ENCODE measurements at places on chromosomes 12 and 14. TPM values are rescaled to one million over a fixed set of nuclear protein-coding genes. Genes with fewer than 3 reads are reported as not detected.

The TEX52 gene
- not detected for total RNA-seq

The KRT6B gene
- not detected for total RNA-seq

DNA sequence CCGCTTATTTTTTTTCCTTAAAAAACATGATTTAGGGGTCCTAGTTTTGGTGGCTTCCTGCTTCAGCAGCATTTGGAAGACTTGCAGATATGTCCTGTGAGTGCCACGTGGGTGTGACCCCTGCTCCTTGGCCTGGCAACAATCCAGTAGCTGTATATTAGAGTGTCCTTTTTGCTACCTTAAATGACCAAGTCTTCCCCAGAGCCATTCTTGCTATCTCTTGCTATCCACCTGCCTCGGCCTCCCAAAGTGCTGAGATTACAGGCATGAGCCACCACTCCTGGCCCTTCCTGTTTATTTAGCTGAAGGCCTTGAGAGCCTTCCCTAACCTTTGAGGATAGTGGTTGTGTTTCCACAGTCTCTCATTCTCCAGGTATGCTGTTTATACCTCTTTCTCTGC lies 17.0 kb downstream of the TPCN1 start:
- DNase-seq: no peak

- no peak for DNase-seq
Observed at GRCh38 chr12:69910694-69911093, 85.7 kb downstream of the MYRFL start.

The ARG2 gene
- 6.3 TPM for total RNA-seq

DNA sequence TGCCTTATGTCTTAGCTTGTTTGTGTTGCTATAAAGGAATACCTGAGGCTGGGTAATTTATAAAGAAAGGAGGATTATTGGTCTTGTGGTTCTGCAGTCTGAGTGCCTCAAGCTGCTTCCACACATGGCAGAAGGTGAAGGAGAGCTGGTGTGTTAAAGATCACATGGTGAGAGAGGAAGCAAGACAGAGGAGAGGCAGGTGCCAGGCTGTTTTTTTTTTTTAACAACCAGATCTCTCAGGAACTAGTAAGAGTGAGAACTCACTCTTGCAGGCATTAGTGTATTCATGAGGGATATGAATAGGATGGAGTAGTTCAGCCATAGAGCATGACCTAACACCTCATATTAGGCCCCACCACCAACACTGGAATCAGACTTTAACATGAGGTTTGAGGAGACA lies 123.4 kb downstream of the CMAS start:
- no peak for DNase-seq

The EXOC5 gene
- total RNA-seq: 58.6 TPM

The PIK3C2G gene
- not detected for total RNA-seq

The ADAM21 gene
- total RNA-seq: 0.97 TPM

DNA sequence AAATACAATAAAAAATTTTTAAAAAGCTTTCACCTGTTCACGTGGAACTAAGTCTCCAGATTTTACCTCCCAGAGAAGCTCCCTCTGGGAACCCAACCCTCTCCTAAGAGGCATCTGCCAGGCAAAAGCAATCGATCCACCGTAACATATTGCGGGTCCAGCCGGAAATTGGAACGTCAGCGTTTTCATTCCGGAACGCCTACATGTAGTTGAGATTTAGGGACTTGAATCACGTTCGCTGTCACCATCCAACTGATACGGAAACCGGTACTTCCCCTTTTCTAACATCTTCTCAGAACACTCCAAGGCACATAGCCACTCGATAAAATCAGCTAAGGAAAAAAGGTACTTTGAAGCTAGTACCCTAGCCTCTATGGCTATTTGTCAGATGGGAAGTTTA lies 70.3 kb downstream of the COX16 start:
- DNase-seq: no peak

The NFATC4 gene
- 96.9 TPM for total RNA-seq

DNA sequence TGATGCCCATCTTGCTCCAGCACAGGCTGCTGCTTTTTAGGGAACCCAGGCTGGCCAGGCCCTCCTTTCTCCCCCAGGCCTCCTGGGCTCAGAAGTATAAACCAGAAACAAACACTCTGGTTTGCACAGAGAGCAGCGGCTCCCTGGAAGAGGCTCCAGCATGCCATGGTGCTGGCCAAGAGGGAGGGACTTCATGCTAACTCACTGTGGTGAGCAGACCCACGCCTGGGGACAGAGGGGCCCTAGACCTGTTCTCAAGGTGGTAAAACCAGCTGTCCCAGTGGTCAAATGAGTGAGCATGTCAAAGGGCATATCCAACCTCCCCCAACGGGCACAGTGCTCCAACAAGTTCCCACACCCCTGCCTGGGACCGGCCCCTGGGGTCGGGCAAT lies 15.5 kb downstream of the BCL11B start:
- DNase-seq: no peak

DNA sequence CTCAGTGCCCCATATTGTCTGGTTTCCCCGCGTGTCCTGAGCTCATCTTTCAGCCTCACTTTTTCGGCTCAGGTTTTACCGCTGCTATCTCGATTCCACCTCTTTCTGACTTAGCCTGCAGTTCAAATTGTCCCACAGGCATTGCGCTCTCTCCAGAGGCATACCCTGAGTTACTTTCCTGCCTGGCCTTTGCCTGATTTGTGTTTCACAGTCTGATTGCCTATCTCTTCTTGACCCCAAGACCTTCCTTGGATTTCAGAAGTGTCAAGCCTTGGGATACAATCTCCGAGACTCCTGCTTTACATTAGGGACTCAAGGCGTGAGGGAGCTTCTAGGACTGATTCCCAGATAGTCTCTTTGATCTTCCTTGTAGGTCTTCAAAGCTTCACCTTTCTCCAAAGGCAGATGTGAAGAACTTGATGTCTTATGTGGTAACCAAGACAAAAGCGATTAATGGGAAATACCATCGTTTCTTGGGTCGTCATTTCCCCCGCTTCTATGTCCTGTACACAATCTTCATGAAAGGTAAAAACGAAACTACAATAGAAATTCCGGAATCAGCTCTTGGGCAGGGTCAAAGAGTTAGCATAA lies 629 bp downstream of the LETMD1 start:
- DNase-seq: peak; percentile 38

The KLHL33 gene
- total RNA-seq: not detected

The PLXNC1 gene
- total RNA-seq: 2.1 TPM

DNA sequence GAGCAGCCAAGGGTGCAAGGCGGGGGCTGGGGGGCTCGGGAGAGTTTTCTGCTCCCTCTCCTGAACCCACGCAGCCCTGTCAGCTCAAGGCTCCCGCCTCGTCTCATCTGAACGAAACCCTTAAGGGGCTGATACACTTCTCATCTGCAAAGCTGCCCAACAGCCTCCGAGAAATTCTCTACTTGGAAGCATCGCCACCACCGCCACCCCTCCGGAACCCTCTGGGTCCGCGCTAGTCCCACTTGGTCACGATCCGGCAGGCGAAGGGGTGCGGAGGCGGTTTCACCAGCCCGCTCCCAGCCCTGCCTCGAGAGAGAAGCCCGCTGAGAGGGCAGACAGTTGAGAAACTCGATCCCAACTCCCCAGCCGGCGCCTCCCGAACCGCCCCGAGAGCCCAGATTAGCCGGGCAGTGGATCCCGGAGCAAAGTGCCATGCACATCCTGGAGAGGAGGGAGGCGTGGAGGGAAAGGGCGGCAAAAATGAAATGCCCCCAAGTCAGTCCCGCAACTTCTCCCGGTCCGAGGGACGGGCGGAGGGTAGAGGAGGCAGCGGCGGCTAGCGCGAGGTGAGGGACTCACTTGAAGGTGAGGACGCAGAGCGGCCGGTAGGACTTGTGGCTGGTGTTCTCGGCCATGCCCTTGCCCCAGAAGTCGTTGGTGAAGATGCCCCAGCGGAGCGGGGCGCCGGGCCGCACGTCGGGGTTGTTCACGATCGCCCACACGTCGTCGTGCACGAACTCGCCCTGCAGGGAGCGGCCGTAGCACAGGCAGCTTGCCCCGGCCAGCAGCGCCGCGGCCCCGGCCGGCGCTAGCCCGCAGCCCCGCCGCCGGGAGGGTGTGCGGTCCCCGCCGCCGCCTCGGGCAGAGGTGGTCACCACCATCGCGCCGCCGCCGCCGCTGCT lies 620 bp downstream of the TMTC1 start:
- peak; percentile 81 for DNase-seq

DNA sequence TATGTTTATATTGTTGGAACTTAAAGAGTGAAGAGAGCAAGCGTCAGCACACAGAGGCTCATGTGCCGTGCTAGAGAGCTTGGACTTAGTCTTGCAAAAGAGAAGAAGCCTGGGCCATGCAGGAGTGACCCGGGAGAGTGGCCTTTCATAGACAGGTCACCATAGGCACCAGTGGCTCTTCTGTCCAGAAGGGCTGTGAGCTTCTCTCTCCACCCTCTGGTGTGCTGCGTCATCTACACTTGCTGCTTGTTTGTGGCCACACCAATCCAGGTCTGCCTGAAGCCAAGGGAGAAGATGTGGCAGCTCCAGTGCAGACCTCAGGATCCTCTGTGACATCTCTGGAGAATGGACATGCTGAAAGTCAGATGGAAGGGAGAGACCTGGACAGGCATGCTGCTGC lies 74.4 kb downstream of the NTF3 start:
- DNase-seq: no peak

DNA sequence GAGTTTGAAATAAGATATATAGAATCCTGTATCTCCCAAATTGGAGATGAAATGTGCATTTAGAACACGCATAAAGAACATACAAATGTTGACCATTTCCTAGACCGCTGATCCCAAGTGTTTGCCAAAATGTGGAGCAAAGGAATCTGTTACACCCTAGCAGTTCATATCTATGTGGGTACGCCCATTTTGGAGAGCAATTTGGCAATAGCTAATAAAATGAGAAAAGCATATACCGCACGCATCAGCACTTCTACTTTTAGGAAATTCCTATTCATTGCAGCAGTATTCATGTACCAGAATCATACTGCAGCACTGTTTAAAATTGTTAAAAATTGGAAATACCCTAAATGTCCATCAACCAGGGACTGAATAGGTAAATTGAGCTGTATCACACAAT lies 937.8 kb downstream of the BCL11B start:
- DNase-seq: no peak

GRCh38 chr12:67937822-67938221 lies 51.4 kb upstream of the IFNG-AS1 start:
- DNase-seq: no peak

DNA sequence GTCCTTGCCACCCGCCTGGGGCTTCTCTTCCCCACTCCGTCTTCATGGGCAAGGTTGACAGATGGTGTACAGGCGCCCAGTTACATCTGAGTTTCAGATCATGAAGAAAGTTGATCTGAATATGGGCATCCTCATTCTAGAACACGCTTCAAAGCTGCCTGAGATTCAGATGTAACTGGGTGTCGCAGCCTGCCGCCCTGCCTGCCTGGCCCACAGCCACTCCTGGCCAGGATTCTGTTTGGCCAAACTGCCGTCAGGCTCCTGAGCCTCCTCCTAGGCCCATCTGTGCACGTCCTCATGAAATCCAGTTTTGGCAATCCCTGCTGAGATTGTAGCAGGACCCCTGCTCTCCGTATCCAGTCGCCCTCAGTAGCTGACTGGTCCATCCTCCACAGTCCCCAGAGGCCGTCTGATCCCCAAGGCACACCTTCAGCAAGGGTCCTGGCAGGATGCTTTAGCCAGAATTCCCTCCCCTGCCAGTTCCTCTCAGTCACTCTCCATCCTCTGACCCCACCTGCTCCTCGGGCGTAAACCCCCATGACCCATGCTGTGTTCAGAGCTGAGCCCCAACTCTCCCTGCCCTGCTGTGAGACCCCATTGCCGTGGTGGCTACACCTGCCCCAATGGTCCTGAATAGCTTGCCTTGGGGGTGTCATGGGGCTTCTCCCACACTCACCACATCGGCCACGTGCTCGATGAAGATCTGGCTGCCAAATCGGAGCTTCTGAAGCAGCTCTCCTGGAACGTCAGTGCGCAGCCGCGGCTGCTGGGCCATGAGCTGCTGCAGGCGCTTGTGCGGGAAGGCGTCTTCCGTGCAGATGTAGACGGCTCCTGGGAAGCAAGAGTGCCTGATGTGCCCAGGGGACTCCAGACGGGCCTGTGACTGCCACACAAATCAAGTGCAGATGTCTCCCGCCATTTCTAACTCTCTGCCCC lies 12.5 kb downstream of the XRCC3 start:
- no peak for DNase-seq

GRCh38 chr14:34404416-34404815 lies 57.6 kb downstream of the SPTSSA start:
- DNase-seq: no peak

- peak; percentile 13 for DNase-seq
Observed at GRCh38 chr12:25352083-25352918, 101.6 kb upstream of the KRAS start.

- DNase-seq: peak; percentile 93
Observed at GRCh38 chr12:115149685-115150378, 465.9 kb upstream of the TBX3 start.

The IL26 gene
- total RNA-seq: not detected

The FAM186B gene
- total RNA-seq: 1.4 TPM

The EPYC gene
- total RNA-seq: not detected

- DNase-seq: no peak
Observed at GRCh38 chr12:43004908-43005307, 415.4 kb upstream of the PRICKLE1 start.

DNA sequence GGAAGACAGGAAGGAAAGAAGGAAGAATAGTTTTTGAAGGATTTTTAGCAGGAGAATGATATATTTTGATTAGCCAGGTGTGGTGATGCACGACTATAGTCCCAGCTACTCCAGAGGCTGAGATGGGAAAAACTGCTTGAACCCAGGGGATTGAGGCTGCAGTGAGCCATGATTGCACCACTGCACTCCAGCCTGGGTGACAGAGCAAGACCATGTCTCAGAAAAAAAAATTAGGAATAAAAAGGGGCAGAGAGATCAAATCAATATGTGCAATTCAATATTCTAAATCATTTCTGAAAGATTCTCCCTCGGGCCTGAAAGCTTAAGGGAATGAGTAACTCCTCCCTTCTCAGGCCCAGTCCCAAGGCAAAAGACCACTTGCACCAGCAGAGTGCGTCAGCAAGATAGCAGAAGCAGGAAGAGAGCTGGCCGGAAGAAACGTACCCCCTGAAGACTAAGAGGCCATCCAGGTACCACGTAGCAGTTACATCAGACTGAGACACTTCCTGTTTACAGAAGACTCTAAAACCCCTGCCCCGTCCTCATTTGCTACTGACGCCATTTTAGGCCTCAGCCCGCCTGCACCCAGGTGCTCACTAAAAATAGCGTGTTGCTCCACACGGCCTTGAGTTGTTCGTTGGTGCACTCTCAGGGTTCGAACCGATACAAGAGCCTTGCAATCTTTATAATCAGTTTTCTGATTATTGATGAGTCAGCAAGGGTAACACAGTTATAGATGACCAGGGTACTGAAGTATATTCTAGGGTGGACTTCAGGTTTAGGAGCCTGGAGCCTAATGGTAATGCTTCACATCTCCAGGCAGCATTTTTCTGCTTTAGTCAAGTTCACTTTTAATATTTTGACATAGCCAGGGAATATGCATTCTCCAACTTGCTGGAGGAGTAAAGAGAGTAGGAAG lies 57.7 kb upstream of the CSRP2 start:
- no peak for DNase-seq

GRCh38 chr14:64675312-64675711 lies 28.9 kb upstream of the PLEKHG3 start:
- DNase-seq: no peak

DNA sequence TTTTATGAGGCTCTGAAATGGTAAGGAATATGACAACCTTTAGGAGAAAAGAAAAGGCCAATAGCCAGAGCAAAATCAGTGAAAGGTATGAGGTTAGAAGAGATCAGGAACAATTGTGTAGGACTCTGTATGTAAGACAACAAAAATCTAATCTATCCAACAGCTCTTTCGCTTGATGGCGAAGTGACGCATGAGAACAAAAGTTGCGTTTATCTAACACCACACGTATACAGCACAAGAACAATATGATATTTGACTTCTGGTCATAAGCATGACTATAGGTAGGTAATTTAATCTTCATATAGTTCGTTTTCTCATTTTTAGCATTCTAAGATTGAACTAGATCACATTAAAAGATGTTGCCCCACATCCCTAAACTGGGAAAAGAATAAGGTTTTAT lies 1.5 kb downstream of the CLECL1 start:
- DNase-seq: no peak
